Prostate gland (tissue), 2 donors: ENCODE measurements at places on chromosomes 16 and 17. TPM values are rescaled to one million over a fixed set of nuclear protein-coding genes. Genes with fewer than 3 reads are reported as not detected.

CCDC200 gene
- not detected for total RNA-seq

BTBD17 gene
- not detected for total RNA-seq

PIPOX gene
- total RNA-seq, result 6.2 TPM

CMTM2 gene
- not detected for total RNA-seq

MT1A gene
- total RNA-seq, result not detected

TNFSF13 gene
- 20.4 TPM for total RNA-seq

ITGA2B gene
- total RNA-seq, result 0.27 TPM

SMIM5 gene
- 0.27 TPM for total RNA-seq

TPSD1 gene
- total RNA-seq, result 0.82 TPM
